ENCODE measurements at places on chromosomes 6 and 20. TPM values are rescaled to one million over a fixed set of nuclear protein-coding genes. Genes with fewer than 3 reads are reported as not detected.

DNA sequence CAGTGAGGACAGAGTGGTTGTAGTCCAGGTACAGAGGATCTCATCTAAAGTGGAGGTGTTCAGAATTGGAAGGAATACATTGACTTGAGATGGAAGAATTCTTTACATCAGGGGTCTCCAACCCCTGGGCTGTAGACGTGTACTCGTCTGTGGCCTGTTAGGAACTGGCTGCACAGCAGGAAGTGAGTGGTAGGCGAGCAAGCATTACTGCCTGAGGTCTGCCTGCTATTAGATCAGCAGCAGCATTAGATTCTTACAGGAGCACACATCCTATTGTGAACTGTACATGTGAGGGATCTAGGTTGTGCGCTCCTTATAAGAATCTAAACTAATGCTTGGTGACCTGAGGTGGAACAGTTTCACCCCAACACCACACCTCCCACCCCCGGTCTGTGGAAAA is 121.1 kb downstream of the CDKAL1 start:
- DNase-seq = no peak

GRCh38 chr6:155635416-155635815 is 179.8 kb upstream of the NOX3 start:
- DNase-seq = no peak

DNA sequence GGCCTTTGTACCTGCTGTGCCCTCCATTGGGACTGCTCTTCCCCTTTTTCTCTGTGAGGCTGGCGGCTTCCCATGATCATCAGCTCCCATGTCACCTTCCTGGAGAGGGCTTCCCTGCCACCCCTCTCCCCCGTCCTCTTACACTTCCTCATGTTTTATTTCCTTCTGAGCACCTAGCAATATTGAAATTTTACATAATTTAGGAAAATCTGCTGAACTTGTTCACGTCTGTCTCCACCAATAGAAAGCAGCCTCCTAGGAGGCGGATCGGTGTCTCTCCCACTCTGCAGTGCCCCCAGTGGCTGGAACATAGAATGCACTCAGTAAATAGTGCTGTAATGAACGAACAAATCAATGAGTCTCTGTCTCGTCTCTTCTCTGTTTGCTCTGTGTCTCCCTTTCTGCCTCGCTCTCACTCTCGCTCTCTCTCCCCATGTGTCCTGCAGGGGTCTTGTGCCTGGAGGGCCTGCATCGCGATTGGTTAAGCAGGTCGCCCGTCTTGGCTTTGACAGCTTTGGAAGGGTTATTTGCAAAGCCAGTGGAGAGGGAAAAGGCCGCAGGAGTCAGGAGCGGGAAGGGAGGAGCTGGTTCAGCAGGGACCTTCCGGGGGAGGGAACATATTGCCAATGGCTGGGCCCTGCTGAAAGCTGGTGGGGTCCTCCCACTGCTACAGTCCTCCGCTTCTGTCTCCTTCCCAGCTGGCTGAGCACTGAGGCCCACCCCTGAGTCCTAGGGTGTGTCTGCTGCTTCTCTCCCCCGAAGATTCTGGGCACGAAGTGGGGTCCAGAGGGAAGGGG is 12.1 kb upstream of the OCSTAMP start:
- no peak for DNase-seq

GRCh38 chr6:21053612-21054011 is 519.4 kb downstream of the CDKAL1 start:
- no peak for DNase-seq

GRCh38 chr6:158387036-158387435 is 74.8 kb downstream of the TULP4 start:
- DNase-seq = no peak

DNA sequence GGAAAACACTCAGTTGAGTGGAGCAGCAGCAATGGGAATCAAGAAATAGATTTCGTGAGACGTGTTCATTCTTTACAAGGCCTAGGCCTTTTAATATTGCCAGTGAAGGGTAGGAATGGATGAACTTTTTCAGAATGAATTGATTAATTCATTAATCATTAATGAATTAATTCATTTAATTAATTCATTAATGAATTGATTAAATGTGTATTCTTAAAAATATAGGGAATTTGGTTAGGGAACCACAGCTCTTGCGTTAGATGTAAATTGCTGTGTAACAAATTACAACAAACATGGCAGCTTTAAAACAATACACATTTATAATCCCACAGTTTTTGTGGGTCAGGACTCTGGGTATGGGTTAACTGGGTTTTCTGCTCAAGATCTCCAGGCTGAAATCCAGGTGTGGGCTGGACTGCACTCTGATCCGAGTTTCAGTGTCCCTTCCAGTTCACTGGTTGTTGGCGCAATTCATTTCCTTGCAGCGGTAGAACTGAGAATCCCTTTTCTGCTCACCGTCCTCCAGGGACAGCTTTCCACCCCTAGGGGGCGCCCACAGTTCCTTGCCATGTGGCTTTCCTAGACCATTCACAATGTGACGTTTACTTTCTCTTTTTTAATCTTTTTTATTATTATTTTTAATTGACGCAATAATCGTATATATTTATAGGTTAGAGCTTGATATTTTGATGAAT is 32.8 kb upstream of the BCAS1 start:
- peak; percentile 12 for DNase-seq

DNA sequence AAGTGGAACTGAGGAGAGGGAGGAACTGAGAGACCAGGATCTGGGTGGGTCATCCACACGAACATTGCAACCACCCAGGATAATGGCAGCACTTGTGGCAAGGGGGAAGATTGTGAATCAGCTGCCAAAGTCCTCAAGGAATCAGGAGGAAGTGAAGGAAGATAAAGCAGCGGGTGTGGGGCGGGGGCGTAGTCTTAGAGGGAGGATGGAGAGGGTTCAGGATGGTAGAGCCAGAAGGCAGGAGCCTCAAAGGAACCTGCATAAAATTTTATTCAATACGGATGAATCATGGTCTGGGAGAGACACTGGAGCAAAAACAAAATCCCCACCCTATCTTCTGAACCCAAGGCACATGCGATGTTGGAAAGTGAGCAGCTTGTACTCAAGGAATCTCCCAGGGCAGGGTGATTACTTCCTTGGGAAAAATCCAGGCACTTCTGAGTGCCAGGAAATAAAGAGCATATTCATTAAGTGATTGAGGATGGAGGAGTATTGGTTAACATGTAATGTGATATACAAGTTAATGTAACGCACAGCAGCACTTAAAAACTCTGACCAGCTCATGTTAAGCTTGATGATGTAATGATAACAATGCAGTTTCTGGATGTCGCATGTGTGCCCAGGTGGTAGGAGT is 82.0 kb upstream of the B3GAT2 start:
- no peak for DNase-seq

DNA sequence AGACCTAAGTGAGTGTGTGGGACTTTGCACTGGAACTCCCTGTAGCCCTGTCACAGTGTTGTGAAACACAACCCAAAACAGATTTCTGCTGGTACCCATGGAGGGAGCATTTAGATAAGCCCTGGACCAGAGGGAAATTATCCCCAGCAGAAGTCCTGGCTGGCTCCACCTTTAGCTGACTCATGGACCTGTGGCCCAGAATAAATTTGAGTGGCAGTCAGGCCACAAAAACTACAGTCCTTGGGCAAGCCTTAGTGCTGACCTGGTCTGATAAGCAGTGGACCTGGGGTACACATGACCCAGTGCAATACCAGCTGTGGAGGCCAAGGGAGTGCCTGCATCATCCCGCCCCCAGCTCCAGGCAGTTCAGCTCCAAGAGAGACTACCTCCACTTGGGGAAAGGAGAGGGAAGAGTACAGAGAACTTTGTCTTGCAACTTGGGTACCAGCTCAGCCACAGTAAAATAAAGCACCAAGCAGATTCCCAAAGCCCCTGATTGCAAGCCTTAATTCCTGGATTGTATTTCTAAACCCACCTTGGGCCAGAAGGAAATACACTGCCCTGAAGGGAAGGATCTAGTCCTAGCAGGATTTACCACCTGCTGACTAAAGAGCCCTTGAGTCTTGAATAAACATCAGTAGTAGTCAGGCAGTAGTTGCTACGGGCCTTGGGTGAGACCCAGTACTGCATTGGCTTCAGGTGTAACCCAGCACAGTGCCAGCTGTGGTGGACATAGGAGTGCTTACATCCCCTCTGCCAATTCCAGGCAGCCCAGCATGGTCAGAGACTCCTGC is 140.4 kb upstream of the COL21A1 start:
- no peak for DNase-seq

- no peak for DNase-seq
Measured at GRCh38 chr6:14645221-14645620, 527.6 kb downstream of the CD83 start.

- no peak for DNase-seq
Measured at GRCh38 chr20:19277381-19277780, 64.9 kb downstream of the SLC24A3 start.

GRCh38 chr6:105220186-105220585 is 40.4 kb upstream of the POPDC3 start:
- no peak for DNase-seq

DNA sequence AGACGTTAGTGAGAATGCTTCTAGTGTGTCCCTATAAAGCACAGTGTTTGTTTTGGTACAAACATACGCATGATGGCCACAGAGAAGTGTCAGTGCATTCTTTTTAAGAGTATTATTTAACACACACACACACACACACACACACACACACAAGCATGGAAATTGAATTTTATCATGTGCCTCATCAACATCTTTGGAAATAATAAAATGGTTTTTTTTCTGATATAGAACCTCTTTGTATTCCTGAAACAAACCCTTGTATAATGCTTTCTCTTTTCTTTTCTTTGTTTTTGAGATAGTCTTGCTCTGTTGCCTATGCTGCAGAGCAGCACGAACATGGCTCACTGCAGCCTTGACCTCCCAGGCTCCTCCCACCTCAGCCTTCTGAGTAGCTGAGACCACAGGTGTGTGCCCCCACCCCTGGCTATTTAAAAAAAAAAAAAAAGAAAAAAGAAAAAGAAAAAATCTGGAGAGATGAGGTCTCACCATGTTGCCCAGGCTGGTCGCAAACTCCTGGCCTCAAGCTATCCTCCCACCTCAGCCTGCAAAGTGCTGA is 116.2 kb upstream of the SYNDIG1 start:
- no peak for DNase-seq

DNA sequence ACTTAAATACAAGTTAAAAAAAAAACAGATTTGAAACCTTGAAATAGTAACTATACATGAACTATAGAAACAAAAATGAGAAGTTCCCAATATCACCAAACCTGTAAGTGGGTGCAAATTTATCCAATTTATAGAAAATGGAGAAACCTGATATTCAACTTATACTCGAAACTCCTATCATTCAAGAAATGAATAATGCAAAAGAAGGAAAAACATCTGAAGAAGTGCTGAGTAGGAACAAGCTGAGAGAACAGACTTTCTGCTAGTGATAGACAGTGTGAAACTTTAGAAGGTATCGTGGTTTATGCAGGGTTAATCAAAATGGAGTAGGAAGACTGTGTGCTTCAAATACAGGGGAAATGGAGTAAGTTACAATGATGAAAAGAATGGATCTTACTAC is 4.5 kb downstream of the GPR63 start:
- DNase-seq = no peak

DNA sequence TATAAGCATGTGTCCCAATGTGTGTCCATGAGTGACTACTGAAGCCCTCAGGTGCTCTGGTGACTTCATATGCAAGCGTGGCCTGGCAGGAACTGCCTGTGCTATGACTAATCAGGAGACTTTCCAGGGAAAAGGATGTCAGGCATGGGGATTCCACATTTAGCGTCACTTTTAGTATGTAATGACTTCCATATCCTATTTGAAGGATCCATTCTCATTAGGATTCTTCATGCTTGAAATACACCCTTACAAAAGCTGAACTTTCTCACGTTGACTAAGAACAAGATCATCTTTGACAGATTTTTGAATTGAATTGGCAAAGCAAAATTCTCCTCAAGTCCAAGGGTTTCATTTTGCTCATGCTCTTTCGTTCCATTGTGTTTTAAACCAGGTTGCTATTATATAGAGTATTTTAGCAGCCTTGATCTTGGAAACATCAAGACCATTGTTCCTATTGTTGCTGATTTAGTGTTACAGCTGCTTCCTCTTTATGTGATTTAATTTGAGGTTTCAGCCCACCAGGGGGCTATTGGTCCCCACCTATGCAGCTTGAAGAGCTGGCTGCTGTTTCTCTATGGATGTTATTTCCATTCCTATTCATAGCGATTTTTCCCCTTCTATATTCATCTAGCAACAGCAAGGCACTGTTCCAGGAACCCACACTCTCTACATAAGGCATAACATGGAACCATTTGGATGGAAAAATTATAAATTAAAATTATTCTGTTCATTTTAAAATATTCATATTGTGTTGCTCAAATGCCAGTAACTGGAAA is 418.6 kb downstream of the CDKAL1 start:
- peak; percentile 64 for DNase-seq

GRCh38 chr20:43715511-43715910 is 11.3 kb downstream of the GTSF1L start:
- no peak for DNase-seq

GRCh38 chr20:4549711-4550259 is 171.9 kb upstream of the PRND start:
- no peak for DNase-seq

DNA sequence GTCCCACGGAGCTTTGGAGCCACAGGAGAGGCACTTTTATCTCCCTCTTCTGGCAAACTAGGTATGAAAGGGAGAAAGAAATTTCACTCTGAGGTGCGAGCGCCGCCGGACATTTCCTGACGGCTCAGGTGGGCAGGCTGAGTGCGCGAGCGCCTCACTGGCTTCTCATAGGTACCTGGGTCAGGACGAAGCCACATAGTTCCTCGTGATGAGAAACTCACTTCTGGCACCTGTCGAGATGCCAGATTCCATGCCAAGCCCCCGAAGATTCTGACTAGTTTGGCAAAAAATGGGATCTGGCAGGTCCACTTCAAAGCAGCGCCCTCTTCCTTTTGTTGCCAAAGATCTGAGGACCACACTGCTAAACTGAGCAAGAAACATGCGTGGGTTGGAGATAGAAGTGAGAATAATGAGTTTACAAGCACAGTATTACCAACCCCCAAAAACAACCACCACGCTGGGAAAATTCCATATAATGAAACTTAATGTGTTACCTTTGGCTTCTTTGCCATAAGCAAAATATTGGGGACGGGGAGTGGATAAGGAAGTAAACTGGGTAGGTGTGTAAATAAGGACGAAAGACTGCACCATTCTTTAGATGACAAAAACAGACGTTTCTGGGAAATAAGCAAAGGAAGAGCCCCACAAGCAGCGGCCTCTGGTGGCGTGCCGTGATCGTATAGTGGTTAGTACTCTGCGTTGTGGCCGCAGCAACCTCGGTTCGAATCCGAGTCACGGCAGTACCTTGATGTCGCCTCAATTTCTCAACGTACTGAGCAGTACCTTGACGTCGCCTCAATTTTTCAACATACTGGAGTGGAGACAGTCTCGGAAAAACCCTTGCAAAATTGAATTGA is 89.8 kb upstream of the PRSS16 start:
- no peak for DNase-seq

GRCh38 chr20:21117521-21117920 is 8.4 kb upstream of the KIZ start:
- DNase-seq = no peak

- DNase-seq = no peak
Measured at GRCh38 chr6:72798196-72798595, 176.3 kb downstream of the KCNQ5 start.

- DNase-seq = no peak
Measured at GRCh38 chr6:53598265-53598907, 53.5 kb upstream of the GCLC start.

Gene APOM
- not detected for total RNA-seq

Gene PRDM1
- 3.8 TPM for total RNA-seq

Gene TINAG
- total RNA-seq = 4.8 TPM

Gene TRIM15
- not detected for total RNA-seq

Gene C2
- total RNA-seq = not detected

Gene BNIP5
- not detected for total RNA-seq

Gene TRIM10
- not detected for total RNA-seq

Gene PRL
- not detected for total RNA-seq

Gene FAM83C
- total RNA-seq = not detected
